Hepatic stellate cell (primary cell): ENCODE measurements at places on chromosomes 2 and 18.

DNA sequence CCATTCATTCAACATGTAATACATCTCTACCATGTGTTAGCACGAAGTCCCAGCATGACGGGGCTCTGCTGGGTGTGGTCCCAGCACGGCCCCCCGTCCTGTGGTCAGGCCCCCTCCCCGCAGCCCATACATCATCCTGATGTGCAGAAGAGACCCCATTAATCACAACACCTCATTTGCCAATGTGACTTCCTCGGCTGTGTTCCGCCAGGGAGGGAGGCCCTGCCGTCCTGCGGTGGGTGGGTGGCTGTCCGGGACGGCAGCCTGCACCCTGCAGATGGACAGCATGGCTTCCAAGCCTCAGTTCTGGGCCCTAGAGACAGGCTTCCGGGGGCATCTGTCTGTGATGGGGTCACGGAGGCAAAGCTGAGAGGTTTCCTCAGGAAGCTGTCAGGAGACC lies 254.0 kb downstream of the CYP26B1 start:
- DNase-seq = no peak

- DNase-seq = no peak
Observed at GRCh38 chr18:35283923-35284794, 5.9 kb downstream of the ZSCAN30 start.

- DNase-seq = no peak
Observed at GRCh38 chr2:105400138-105400540, 1.3 kb upstream of the FHL2 start.

GRCh38 chr18:36655074-36655473 lies 173.7 kb downstream of the TPGS2 start:
- no peak for DNase-seq

GRCh38 chr2:101881131-101881530 lies 110.6 kb upstream of the IL1R2 start:
- no peak for DNase-seq

- DNase-seq = no peak
Observed at GRCh38 chr2:148534416-148535204, 109.9 kb upstream of the EPC2 start.

GRCh38 chr2:221304916-221305315 lies 267.2 kb downstream of the EPHA4 start:
- DNase-seq = no peak

GRCh38 chr2:145114726-145115125 lies 594.8 kb upstream of the ZEB2 start:
- DNase-seq = no peak

DNA sequence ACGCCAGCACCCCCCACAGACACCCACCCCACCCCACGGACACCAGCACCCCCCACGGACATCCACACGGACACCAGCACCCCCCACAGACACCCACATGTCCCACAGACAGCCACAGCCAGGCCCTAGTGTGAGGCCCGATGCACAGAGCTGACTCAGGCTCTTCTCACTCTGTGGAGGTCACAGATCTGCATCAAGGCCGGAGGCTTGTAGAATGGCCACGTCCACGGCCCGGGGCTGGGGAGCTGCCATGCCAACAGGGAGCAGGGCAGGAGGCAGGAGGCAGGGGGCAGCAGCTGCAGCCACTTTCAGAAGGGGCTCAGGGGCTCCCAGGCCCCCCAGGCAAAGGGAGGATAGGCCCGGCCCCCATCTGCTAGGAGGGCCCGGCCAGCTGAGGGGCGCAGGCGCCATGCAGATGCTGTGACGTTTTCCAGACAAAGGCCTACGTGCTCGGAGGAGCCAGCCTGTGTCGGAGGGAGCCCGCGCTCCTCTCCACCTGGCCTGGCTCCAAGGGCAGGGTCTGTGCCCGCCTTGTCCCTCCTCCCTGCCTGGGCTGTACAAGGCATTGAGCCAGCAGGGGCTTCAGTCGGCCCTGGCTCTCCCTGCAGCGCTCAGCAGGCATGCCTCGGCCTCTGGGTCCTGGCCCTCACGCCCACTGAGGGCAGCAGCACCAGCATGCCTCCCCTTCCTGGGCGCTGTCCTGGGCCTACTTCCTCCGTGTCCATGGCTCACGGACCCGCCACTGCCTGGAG lies 249.0 kb downstream of the TWIST2 start:
- no peak for DNase-seq

- DNase-seq = no peak
Observed at GRCh38 chr18:48022021-48022420, 91.6 kb upstream of the SMAD2 start.

DNA sequence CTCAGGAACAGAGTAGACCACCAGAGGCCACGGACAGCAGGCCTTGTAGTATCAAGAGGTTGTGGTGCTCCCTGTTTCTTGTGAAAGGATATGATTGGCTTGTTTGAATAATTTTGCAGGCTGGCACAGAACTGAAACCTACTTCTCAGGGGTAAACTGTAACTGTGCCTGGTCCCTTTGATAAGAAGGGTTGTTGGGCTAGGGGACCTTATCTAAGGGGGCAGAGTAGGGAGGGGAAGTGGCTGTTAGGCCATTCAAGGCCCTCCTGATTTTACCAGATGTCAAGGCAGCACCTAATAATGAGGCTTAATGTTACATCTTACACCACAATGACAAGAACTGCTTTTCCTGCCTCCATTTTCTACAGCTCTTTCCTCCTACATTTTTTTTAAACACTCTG lies 45.6 kb downstream of the GPR39 start:
- DNase-seq = no peak

- no peak for DNase-seq
Observed at GRCh38 chr2:218043100-218043499, 26.0 kb upstream of the RUFY4 start.

GRCh38 chr2:63050334-63051041 lies at the start of gene OTX1:
TSS of gene OTX1 (plus strand) at chr2:63050830. CDS start at chr2:63052991, 2,161 bp downstream.
- peak; percentile 94 for DNase-seq

GRCh38 chr2:105812180-105813044 lies 67.7 kb downstream of the NCK2 start:
- peak; percentile 49 for DNase-seq

GRCh38 chr2:226077841-226078240 lies 678.3 kb downstream of the NYAP2 start:
- DNase-seq = no peak

- DNase-seq = no peak
Observed at GRCh38 chr2:179412112-179412511, 147.5 kb upstream of the SESTD1 start.

- no peak for DNase-seq
Observed at GRCh38 chr18:47296462-47296861, 45.0 kb upstream of the SKOR2 start.

DNA sequence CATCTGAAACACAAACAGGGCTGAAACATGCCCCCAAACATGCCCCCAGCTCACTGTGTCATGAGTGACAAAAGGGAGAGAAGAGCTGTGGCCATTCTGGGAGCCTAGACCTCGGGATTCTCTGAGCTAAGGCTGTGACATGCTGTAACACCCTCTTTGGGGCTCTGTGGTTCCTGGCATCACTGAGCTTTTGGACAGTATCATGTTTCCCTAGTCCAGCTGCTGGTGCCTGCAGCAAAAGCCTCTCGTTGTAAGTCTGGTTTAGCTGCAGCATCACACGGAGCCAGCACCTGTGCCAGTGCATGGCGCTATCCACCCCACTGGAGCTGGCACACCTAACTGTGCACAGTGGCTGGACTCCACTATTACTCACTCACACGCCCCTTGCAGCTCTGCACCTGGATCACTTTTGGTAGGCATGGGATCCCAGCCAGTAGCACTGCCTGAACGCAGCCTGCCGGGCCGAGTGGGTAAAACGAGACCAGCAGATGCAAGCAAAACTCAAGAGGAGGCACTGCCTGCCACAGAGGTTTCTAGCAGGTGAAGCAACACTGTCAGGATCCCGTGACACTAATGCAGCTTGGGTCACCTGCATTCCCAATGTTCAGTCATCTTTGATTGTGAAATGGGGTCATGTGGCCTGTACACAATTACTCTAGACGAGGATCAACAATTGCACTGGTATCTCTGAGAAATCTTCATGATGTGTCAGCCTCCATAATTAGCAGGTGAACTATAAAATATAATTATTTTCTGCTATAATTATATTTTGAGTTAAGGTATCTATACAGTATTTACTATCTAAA lies 547.2 kb downstream of the ZNF804A start:
- DNase-seq = no peak

DNA sequence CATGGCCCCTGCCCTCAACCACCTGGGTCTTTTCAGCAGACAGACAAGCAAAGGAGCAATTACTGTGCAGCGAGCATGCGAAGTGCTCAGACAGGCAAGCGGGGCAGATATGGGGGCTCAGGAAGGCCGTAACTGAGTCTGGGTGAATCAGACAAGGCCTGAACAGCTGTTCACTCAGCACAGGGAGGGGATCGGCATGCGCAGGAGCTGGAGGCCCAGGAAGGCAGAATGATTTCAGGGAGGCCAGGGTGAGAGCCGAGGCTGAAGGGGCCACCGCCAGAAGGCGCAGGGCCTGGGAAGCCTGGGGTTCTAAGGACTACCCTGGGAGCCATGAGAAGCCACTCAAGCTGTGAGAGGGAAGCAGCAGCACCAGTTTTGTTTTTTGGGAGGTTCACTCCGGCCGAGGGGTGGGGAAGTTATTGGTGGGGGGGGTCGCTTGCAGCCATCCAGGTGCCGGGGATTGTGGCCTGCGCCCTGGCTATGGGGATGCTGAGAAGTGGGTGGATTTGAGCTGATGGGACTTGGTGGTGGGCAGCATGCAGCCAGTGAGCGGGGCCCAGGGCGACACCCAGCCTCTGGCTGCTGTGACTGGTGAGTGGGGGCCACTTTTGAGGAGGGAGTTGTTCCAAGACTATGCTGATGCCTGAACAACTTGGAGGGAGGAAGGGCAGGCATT lies 132.2 kb downstream of the TSN start:
- DNase-seq = no peak

DNA sequence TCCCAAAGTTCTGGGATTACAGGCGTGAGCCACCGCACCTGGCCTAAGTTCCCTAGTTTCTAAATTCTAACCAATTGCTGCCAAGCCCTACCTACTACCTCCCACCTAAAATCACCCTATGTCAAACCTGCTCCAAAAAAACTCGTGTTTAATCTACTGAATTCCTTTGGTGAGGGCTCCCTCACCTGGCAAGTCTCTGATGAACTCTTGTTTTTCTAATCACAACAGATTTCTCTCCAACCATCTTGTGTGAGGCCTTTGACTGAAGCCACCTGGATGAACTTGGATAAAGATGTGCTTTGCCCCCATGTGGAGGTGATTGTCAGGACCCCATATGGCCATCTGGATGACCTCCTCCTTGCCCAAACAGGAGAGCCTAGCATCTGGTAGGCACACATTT lies 17.4 kb upstream of the SLC35G4 start:
- no peak for DNase-seq

DNA sequence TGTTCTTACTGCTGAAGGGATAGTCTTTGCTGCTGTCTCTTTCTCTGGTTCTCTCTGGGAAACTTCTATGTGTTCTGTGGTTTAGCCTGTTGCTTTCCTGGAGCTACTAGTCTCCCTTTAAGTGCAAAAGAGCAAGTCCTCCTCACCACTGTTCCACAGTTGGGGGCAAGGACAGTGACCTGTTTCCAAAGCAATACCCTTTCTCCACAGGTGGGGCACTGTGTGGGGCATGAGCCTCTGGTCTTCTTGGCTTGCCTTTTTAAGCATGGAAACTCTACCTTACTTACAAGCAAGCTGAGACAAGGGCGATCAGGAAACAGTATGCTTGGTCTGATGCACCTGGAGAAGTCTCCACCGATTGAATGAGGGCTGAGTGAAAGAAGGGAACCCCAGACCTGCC lies 156.7 kb downstream of the CPS1 start:
- no peak for DNase-seq

DNA sequence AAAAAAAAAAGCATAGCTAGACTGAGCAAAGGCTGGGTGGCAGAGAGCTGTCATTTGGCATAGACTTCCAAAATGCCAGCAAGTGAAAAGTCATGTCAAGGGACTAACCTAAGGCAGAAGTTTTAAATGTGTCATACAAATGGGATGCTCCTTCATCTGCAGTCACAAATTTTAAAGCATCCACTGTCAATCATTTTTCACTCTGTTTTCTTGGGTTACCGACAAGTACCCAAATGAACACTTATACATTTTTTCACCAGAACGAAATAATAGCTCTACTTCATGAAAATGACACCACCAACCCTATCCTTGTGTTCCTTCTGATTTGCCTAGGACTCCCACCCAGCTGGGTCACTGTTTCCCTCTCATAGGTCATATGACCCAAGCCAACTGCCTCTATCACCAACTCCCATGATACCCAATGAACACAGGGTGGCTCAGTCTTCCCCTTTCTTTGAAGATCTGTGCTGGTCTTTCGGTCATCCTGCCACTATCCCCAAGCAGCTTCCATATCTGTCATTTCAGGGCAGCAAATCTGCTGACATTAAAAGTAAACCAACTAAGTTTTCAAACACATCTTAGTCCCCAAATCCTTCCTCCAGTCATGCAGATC lies 21.5 kb downstream of the KLF7 start:
- no peak for DNase-seq

DNA sequence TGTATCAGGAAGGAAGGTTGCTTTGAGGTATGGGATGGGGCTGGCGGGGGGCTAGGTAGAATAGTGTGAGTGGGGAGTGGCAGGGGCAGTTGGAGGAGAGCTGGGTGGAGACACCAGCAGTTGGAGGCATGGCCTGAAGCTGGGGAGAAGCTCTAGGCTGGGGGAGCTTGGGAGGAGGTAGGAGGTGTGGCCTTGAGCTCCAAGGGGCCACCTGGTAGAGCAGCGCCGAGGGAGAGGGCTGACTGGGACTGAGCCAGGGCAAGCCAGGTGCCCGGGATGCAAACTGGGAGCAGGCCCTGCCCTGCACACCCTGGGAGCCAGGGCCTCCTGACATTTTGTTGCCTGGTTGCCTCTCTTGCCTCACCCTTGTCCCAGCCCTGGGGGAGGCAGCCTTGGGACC lies 33.1 kb upstream of the PDIA6 start:
- no peak for DNase-seq

GRCh38 chr2:151729837-151730236 lies 4.4 kb downstream of the NEB start:
- no peak for DNase-seq

DNA sequence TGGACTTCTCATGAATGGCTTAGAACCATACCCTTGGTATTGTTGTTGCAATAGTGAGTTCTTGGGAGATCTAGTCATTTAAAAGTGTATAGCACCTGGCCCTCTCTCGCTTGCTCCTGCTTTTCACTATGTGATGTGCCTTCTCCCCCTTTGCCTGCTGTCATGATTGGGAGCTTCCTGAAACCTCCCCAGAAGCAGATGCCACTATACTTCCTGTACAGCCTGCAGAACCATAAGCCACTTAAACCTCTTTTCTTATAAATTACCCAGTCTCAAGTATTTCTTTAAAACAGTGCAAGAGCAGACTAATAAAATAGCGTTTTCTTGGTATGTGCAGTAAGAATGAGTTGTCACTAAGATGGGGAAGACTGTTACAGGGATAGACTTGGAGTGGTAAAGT lies 31.6 kb downstream of the BAZ2B start:
- no peak for DNase-seq

DNA sequence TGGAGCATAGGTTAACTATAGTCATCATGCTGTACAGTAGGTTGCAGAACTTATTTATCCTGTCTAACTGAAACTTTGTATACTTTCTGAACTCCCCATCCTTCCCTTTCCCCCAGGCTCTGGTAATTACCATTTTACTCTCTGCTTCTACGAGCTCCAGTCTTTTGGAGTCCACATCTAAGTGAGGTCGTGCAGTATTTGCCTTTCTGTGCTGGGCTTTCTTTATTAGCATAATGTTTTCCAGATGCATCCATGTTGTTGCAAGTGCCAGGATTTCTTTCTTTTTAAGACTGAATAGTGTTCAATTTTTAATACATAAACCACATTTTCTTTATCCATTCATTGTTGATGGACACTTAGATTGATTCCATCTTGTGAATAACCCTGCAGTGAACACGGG lies 464.1 kb downstream of the TGIF1 start:
- DNase-seq = no peak

- no peak for DNase-seq
Observed at GRCh38 chr2:160583146-160583535, 89.5 kb upstream of the RBMS1 start.

- no peak for DNase-seq
Observed at GRCh38 chr2:219116776-219117646, 43.6 kb downstream of the NHEJ1 start.
